ENCODE measurements at places on chromosomes 6 and 20. TPM values are rescaled to one million over a fixed set of nuclear protein-coding genes. Genes with fewer than 3 reads are reported as not detected.

The MOG gene
- not detected for total RNA-seq

The SPATA25 gene
- total RNA-seq: 5.7 TPM

The TRAM2 gene
- total RNA-seq: 20.3 TPM

The SLC22A23 gene
- total RNA-seq: 1.1 TPM

Data from muscle of leg (tissue), 16 donors.